ENCODE measurements at places on chromosomes 5 and 9.

DNA sequence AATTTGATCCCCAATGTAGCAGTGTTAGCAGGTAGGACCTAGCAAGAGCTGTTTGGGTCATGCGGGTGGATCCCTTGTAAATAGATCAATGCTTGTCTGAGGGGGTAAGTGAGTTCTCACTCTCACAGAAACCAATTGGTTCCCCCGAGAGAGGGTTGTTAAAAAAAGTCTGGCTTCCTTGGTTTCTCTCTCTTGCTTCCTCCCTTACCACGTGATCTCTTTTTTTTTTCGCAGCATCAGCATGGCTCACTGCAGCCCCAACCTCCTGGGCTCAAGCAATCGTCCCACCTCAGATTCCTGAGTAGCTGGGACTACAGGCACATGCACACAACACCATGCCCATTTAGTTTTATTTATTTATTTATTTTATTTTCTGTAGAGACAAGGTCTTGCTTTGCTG lies 26.4 kb downstream of the RAPGEF6 start:
- no peak for DNase-seq

GRCh38 chr9:3170819-3171218 lies 326.9 kb upstream of the PUM3 start:
- no peak for DNase-seq

GRCh38 chr9:114112778-114113584 lies 13.9 kb upstream of the KIF12 start:
- DNase-seq, result no peak

DNA sequence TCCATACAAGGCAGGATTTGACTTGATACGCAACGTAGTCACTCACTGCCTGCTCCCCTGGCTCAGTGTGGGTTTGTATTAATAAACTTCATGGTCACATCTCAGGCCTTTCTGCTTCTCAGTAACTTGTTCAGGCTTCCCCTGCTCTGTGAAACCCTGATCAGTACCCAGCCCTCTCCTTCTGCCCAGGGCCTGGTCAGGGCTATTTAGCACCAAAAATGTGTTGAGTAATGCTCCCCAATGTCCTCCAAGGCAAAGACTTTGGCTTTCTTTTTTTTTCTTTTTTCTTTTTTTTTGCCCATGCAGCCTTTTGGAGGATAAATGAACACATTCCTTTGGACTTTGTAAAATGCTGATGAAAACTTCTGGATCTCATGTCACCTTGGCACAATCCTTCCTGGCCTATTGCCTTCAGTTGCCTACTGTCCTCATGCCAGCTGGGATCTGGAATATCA lies 399.2 kb upstream of the KLF4 start:
- no peak for DNase-seq

- no peak for DNase-seq
These were observed 1.6 kb downstream of the NINJ1 start for GRCh38 chr9:93132287-93132927.

DNA sequence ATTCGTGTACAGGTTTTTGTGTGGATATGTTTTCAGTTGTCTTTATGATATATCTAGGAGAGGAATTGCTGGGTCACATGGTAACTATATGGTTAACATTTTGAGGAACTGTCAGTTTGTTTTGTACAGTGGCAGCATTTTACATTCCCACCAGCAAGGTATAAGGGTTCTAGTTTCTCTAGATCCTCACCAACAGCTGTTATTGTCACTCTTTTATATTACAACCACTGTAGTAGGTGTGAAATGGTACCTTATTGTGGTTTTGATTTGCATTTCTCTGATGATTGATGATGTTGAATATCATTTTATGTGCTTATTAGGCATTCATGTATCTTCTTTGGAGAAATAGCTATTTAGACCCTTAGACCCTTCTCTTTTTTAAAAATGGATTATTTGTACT lies 82.9 kb downstream of the CCDC171 start:
- DNase-seq, result no peak

GRCh38 chr5:13766236-13766635 lies 178.3 kb downstream of the DNAH5 start:
- no peak for DNase-seq

DNA sequence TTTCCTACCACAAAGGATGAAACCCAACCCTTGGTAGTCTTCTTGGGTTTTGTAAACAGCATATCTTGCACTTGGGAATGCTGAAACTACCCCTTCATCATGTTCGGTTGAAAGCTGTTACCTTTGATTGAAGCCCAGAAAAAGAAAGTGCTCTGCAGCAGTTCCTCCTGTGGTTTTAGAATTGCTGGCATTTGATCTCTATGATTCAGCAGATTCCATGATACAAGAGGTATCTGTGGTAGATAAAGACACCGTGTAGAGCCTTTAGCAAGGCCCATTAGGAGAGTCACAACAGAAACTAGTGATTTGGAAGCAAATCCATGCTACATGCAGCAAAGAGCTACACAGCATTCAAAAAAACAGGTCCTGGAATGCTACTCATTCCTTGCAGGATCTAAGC lies 557.0 kb downstream of the TLE1 start:
- no peak for DNase-seq

GRCh38 chr5:54148067-54148845 lies 162.1 kb downstream of the ARL15 start:
- no peak for DNase-seq

DNA sequence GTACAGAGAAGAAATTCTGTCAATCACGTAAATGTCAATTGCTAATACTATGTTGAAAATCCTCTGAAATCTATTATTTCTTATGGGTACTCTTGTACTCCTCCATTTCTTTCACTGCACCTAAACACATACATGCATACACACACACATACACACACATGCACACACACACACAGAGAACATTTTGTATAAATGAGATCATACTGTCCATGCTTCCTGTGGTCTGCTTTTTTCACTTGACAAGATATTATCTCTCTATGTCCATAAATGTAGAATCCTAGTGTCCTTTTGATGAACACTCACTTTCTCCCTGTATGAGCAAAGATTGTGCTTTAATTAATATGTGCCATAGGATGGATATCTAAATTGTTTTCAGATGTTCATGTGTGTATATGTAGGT lies 32.7 kb upstream of the TLR4 start:
- no peak for DNase-seq

GRCh38 chr5:74244406-74244805 lies 396.1 kb downstream of the ENC1 start:
- DNase-seq, result no peak

- DNase-seq, result no peak
These were observed 33.9 kb downstream of the NR4A3 start for GRCh38 chr9:99855467-99856176.

GRCh38 chr9:129572052-129572425 lies 48.9 kb downstream of the C9orf50 start:
- DNase-seq, result no peak

DNA sequence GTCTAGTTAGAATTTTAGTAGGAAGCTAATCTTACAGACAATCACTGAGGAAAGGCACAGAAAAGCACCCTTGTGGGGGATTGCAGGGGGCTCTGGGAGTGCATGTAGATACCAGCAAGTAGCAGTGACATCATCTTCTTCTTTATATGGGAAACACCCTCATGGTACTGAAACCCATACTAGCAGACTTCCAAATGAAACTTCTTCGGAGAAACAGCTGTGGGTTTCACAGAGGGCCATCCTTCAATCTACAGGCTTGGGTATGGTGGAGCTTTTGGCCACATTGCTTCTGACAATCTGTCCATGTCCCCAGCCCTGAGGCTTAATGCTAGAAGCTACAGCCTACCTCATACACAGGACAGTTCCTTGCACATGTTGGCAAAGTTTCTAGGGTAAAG lies 165.2 kb upstream of the NFIB start:
- no peak for DNase-seq

- no peak for DNase-seq
These were observed 7.1 kb upstream of the CORO2A start for GRCh38 chr9:98199388-98200033.

DNA sequence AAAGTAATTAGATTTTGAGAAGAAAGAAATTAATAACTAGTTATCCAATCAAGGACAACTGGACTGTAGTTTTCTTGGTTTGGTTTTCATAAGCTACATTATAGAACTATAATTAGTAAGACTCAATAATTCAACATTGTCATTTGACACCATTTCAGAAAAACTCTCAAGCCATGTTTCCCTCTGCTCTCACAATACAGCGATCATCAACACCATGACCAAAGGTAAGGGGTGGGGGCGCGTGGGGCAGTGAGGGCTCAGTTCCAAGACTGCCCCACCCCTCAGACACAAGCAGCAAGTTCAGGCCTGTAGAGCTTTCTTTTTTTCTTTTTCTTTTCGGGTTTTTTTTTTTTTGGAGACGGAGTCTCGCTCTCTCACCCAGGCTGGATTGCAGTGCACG lies 6.4 kb downstream of the CMBL start:
- no peak for DNase-seq

DNA sequence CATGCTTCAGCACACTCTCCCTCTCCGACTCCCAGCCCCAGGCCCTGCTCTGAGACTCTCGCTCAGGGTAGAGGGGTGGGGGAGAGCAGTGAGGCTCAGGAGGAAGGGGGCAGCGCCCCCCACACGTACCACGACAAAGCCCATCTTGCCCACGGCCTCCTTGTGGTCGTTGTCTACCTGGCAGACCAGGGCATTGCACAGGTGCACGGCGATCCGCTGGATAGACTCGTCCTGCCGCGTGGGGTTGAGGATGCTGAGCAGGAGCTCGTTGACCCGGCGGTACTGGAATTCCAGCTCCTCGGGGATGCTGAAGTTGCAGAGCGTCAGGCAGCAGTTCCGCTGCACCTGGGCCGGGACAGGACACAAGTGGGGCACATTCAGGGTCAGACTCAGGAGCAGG lies 18.5 kb upstream of the ZDHHC12 start:
- DNase-seq, result no peak

DNA sequence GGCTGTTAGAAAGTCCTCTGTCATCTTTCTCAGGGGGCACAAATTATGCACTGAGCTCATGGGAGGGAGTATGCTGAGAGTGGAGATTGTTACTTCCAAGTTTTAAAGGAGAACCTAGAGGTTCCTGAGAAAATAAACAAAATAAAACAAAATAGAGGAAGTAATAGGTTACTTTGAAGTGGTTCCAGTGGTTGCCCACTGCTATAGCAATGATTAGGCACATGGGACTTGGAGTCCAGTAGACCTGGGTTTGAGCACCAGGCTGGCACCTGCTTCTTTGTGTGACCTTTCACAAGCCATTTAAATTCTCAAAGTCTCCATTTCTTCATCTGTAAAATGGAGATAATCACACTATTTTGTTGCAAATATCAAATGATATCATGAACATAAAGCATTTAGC lies 13.8 kb upstream of the CDC23 start:
- DNase-seq, result no peak

DNA sequence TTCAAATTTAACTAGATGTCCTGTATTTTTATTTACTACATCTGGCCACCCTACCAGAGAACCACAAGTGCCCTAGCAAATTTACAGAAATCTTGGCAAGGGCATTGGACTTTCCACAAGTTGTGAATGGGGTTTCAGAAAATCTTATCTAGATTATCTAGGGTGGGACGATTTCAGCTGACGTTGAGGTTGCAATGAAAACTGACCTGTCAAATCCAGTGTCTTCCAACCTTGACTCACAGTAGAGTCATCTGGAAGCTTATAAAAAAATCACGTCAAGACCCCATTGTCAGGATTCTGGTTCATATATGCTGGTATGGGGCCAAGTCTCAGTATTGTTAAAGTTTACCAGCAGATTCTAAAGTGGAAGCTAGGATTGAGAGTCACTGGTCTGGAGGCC lies 109.6 kb upstream of the ACTBL2 start:
- DNase-seq, result no peak

GRCh38 chr5:114435220-114435481 lies 73.3 kb downstream of the KCNN2 start:
- no peak for DNase-seq

DNA sequence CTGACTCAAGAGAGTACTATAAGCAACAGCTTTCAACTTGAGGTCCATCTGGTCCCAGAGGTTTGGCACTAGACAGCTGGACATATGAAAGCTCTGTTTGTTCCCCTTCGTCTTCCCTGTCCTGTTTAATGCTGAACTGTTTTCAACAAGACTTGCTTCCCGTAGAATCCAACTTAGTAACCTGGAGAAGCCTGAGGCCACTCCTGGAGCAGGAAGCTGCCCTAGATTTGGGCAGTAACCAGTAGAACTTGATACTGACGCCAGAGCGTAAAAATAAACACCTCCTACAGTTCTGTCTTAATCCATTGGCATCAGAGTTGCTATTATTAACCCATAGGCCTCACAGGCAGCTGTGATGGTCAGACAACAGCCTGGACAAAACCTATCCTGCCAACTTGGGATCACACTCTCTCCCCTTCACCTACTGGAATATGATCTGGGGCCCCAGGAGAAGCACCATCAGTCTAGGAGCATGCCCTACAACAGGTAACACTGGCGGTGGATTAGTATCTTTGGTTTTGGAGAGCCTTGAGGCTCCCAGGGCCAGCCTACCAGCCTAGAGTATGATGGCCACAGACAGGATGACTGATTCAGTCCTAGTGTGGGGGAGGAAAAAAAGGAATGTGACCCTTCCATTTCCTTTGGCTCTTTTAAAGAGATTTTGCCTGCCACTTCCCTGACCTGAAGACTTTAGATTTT lies 29.2 kb downstream of the RUSC2 start:
- DNase-seq, result no peak

GRCh38 chr9:122356627-122357026 lies 14.2 kb upstream of the PTGS1 start:
- DNase-seq, result no peak

- DNase-seq, result no peak
These were observed 60.7 kb downstream of the MED27 start for GRCh38 chr9:132018957-132019405.

- DNase-seq, result no peak
These were observed 151.6 kb upstream of the KLF9 start for GRCh38 chr9:70566066-70566465.
